Stimulated activated CD8-positive, alpha-beta memory T cell treated with anti-CD3 and anti-CD28 coated beads, Interleukin-7, amount 100 ng/mL, for 1 hour (primary cell): ENCODE measurements at places on chromosomes 7 and 10.

GRCh38 chr7:70585071-70585470, 546.9 kb upstream of the GALNT17 start:
- no peak for DNase-seq

- DNase-seq: no peak
Measured at GRCh38 chr10:22345301-22346095, at the start of gene SPAG6. Gene SPAG6, plus strand, starts transcription at chr10:22345496. Its CDS starts 116 bp downstream, at chr10:22345612.

DNA sequence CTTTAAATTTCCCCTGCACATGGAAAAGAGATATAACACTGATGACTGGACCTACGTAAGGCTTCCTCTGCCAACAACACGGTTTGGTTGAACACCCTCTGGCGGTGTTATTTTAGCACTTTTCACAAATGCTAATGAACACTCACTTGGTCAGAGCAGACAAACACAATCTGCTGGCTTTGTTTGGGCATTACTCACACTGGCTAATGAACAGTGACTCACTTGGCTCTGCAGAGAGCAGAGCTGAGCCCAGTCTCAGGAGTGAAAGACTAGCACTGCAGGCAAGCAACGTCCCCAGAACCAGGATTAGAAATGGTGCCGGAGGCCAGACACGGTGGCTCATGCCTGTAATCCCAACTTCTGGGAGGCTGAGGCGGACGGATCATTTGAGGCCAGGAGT, 430.8 kb downstream of the PLXNA4 start:
- DNase-seq: no peak

DNA sequence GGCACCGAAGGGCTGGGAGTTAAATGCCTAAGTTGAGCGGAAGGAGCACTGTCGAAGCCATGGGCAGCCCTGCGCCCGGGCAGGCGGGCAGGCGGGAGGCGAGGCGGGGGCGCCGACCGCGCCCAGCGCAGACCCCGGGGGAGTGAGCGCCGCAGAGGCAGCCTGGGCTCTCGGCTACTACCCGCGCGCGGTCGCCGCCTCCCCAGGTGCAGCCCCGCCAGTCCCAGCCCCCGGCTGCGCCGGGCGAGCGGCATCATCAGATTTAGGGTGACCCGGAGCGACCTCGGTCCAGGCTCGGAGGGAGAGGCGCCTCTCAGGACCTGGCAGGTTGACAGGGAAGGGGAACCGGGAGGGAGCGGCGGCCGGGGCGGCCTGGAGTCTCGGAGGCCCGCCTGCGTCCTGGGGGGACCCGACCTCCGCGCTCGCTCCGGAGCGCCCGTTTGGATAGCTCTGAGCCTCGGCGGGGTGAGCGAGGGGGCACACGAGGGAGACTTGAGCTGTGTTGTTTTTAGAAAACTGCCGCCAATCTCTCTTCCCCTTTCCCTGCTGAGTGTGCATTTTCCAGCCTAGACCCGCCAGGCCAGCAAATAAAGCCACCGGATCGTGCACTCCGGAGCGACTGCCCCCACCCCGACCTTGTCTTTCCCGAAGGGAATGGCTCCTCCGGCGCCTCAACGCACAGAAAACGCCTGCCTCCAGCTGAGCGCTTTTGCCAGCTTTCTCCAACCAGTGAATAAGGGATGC, 2.3 kb upstream of the NRP1 start:
- DNase-seq: no peak

DNA sequence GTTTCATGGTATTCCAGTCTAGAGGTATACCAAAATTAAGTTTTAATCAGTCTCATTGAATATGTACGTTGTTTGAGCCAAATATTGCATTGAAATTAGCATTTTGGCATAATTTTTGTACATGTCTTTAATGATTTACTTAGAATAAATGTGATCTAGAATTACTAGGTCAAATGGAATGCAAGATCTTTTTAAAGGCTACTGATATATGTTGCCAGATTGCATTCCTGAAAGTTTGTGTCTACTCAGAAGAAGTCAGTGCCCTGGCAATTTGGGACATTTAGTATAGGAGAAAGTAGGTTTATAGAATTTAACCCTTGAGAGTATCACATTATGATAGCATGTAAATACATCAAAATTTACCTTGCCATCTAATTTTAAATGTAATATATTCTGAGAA, 32.4 kb downstream of the KMT2E start:
- no peak for DNase-seq

- DNase-seq: no peak
Measured at GRCh38 chr7:3218411-3219225, 82.4 kb upstream of the SDK1 start.

DNA sequence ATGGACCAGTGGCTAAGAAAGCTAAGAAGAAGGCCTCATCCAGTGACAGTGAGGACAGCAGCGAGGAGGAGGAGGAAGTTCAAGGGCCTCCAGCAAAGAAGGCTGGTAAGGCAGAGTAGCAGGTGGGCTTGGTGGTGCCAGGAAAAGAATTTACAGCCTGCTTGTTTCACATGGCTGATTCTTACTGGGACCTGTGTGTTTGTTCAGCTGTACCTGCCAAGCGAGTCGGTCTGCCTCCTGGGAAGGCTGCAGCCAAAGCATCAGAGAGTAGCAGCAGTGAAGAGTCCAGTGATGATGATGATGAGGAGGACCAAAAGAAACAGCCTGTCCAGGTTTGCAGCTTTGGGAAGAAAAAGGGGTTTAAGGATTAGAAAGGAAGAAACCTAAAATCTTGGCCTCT, 5.0 kb downstream of the NOLC1 start:
- DNase-seq: no peak

DNA sequence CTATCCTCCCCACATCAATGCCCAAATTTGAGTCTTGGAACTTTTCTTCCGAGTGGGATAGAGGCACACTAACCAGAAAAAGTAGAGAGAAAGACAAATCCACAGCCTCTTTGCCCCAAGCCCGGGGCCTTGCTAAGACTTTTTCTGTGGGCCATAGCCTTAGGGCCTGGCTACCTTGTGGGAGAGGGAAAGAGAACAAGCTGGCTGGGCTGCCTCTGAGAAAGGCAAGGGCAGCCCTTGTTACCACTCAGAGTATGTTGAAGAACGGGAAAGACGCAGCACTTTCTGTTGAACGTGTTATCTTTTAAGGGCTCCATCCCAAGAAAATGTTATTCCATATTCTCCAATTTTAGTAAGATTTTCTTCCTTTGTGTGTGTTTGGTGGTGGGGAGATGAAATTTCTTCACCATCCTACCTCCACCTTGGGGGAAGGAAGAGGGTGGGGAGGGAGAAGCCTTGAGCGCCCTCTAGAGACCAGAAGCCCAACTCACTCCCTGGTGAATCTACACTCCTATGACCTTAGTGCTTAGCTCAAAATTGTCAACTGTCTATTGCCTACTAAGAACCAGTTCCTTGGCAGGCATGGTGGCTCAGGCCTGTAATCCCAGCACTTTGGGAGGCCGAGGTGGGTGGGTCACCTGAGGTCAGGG, 3.9 kb upstream of the NRF1 start:
- DNase-seq: no peak

- DNase-seq: no peak
Measured at GRCh38 chr10:124994573-124995473, 52.9 kb downstream of the ZRANB1 start.

DNA sequence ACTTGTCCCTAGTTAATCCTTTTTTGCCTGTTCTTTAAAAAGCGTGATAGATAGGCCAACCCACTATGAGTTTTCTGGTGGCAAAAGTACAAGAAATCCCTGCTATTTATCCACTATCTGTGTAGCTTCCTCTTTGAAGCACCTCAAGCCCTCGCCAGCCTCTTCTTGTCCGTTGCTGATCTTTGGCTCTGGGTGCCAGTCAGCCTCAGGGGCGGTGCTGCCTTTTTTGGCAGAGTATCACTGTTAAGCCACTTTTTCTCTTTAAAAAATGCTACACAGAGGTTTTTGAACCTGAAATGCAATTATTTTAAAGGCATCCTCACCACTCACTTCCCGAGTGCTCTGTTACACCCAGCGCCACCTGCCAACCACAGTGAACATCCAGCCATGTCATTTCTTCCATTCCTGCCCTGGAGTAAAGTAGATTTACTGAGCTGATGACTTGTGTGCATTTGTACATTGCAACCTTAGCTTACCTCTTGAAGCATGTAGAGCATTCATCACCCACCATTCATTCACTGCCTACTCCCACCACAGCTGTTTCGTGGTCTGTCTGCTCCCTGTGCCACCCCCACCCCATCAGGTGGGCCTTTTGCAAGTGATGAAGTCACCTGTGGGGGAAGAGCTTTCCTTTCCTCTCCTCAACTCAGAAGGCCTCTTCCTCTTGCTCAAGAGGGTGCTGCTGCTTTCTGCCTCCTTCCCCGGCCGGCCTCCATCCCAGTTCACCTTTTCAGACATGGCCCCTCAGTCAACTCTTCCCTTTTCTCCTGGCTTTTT, 414.2 kb upstream of the GALNT17 start:
- no peak for DNase-seq

- DNase-seq: no peak
Measured at GRCh38 chr10:131312478-131312836, 936 bp upstream of the TCERG1L start.

DNA sequence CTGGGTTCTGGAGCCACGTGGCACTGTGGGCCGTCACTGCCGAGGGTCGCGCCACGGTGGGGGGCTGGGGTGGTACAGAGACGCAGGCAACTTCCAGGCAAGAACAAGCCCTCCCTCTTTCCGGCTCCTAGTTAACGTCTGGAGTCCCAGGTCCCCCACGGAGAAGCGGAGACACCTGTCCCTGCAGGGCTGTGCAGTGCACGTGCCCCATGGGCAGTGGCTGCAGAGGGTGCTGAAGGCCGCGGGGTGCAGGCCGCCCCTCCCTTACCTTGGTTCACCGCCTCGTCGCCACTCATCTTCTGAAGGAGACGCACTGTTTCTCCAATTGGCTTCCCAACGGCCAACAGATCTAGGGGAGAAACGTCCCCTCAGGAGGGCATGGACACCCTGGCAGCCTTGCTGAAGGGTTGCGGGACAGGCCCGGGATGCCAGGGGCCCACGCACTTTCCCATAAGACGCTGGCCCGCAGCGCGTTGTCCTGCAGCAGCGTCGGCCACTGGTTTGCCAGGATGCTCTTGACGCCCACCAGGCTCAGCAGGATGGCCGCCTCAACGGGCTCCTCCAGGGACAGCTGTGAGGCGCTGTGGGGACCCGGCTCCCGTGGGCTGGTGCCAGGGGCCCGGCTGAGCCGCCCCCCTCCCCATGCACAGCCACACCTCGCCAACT, 24.3 kb upstream of the NKX6-2 start:
- no peak for DNase-seq

DNA sequence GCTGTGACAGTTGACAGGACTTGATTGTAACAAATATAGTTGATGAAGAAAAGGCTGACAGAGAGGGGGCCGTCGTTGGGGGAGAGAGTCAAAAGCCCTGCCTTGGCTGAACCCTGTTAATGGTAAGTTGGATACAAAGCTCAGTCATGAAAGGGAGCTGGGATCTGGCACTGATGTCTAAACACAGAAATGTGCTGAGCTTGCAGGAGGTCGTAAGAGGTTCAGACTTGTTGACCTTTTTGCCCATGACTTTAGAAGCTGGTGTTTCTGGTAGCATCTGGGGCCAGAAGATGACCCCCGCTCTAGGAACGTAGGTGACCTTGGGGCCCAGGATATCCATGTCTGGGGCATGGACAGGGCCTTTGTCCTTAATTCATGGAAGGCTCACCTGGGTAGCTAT, 294.7 kb downstream of the TCF7L2 start:
- no peak for DNase-seq

GRCh38 chr7:124764051-124764846, 1.3 kb downstream of the GPR37 start:
- DNase-seq: no peak

DNA sequence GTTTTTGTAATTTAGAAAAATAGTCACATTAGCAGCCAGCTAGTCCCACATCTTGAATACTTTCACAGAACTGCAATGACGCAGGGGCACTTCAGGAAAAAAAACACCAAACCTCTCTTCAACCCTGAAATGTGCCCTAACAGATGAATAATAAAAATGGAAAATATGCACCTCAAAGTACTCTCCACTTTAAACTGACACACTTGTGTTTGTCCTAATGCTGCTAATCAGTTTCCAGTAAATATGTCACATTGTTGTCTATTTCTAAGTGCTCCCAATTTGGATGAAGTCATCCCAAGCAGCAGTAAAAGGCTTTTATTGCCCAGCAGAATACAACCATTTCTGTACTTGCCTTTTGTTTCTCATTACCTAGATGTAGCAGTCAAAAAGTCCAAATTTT, 86.7 kb downstream of the PARD3 start:
- DNase-seq: no peak
